ENCODE measurements at places on chromosomes 6 and 20.
A peak's percentile ranks its signal among the peaks of the same experiment; 100 is the strongest.

DNA sequence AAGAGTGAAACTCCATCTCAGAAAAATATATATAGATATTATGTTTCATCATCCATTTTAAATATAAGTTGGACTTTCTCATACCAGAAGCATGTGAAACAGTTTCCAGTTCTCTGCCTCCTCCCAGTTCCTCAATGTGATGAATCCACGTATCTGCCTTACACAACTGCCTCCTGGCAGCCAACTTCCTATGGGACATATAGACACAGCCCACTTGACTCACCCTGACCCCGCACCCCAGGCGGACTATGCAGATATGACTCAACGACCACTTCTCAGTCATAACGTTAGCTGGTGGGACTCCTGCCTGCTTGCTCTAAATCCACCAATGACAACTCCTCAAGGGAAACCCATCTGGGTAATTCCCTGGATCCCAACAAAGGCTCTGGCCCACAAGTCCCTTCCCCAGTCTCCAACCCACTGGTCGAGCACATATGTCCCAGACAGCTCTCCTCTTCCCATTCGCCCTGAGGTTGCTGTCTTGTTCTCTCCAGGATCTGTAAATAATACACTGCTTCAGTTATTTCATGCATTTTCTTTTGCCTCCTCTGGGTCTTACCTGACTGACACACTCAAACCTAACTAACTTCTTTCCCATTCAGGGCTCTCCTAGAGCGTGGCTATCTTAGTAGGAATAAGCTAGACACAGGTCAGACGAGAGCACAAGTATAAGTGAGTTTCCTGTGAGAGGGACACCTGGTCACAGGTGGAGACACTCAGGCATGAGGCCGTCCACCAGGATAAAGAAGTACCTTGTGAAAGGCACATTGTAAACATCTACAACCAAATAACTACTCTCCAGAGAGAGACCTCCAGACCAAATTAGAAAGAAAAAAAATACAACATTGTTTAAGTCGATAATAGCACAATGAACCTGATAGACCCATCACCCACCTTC is 548.5 kb downstream of the CD83 start:
- DNase-seq: no peak

- DNase-seq: no peak
These were observed 22.4 kb downstream of the SASH1 start for GRCh38 chr6:148365041-148365440.

DNA sequence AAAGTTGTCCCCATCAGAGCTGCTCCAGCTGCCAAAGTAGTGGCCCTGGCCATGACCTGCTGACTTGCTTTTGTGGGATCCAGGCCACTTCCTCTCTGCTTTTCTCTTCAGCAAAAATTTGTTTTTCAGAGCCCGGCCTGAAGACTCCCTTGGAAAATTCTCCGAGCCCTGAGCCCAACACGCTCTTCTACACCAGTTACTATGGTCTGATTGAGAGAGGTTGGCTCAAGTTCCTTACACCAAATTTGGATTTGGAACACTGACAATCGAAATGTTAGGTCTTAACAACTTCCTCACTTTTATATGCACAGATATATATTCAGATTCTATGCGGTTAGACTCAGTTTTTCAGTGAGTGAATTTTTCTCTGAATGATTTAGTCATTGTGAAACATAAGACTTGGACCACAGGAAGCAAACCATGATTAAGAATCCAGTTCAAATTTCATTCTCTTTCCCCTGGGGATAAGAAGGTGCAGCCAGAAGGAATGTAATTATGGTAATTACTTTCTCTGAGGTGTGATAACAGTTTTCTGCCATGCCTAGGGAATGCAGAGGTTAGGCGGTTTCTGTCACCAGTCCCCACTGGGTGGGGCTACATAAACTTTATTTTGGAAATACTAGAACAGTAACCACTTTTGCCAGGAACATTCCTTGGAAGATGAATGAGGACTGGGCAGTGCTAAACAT is 365.2 kb downstream of the SYNE1 start:
- no peak for DNase-seq

- DNase-seq: no peak
These were observed 38.3 kb upstream of the CD2AP start for GRCh38 chr6:47439348-47439668.

- DNase-seq: no peak
These were observed 427.2 kb downstream of the C6orf118 start for GRCh38 chr6:164882236-164882635.

GRCh38 chr6:33731035-33731434 is 15.7 kb downstream of the IP6K3 start:
- no peak for DNase-seq

GRCh38 chr6:76612954-76613353 is 540.5 kb upstream of the IMPG1 start:
- no peak for DNase-seq

DNA sequence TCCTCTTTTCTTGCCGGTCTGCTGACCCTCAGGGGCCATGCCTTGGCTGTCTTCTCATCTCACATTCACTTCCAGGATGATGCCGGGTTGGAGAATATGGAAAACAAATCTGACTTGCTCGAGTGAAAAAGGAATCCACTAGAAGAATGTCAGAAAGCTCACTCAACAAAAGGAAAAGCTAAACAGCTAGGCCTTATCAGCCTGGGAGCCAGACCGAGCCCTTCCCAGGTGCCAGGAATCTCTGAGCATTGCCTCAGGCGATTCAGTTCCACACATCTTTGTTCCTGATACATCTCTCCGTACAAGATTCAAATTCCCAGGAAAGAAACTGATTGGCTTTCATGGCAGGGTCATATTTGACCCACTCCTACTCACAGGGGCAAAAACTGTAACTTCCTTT is 9.2 kb upstream of the OSER1 start:
- DNase-seq: no peak

- DNase-seq: no peak
These were observed 44.2 kb downstream of the MOXD1 start for GRCh38 chr6:132357120-132357519.

DNA sequence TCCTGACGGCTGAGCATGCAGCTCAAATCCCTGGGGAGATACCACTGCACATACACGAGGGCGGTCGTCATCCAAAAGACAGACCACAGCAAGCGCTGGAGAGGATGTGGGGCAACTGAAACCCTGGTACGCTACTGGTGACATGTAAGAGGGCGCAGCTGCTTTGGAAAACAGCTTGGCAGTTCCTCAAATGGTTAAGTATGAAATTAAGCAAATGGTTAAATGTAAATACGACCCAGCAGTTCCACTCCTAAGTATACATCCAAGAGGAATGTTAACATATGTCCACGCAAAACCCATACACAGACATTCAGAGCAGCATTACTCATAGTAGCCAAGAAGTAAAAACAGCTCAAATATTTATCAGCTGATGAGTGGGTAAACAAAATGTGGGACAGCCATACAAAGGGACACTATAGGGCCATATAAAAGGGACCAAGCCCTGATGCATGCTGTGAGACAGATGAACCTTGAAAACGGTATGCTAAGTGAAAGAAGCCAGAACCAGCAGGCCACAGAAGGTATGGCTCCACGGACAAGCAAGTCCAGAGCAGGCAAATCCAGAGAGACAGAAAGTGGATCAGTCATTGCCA is 38.5 kb downstream of the RIPOR3 start:
- no peak for DNase-seq

GRCh38 chr6:117687021-117687648 is 11.9 kb downstream of the NUS1 start:
- DNase-seq: no peak

GRCh38 chr20:6045566-6045965 is 8.3 kb downstream of the LRRN4 start:
- DNase-seq: no peak

GRCh38 chr6:82589509-82590206 is 226.0 kb downstream of the TPBG start:
- DNase-seq: no peak

DNA sequence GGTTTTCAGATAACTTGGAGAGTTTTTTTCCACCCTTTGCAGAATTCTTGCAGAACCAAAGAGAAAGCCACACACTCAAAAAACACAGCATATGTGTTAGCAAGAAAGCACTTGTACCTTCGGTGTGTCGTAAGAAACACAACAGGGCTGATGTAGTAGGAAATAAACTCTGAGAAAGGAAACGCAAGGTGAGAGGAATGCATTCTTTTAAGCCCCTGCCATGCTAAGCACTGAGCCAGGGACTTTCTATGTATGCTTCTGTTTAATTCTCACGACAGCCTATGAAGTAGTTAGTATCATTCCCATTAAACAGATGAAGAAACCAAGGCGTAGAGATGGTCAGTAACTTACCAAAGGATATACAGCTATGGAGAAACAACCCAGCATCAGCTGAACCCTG is 23.1 kb downstream of the NEDD9 start:
- no peak for DNase-seq

DNA sequence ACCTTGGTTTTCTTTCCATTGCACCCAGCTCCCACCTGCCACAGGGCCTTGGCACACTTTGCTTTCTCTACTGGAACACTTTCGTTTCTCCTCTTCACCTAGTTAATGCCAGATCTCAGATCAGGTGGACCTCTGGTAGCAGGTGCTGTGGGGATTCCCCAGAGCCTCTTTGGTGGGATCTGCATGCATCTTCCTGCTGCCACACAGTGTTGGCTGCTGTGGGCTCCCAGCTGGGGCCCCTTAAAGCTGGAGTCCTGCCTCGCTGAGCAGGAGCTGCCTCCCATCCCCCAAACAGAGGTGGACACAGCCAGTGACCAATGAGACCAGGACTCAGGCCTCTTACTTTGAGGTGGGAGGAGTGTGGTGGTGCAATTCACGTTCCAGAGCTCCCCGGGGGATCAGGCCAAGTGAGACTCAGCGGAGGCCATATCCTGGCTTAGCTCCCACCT is 28.4 kb downstream of the CEBPB start:
- no peak for DNase-seq

GRCh38 chr6:20919677-20920385 is 385.6 kb downstream of the CDKAL1 start:
- no peak for DNase-seq

DNA sequence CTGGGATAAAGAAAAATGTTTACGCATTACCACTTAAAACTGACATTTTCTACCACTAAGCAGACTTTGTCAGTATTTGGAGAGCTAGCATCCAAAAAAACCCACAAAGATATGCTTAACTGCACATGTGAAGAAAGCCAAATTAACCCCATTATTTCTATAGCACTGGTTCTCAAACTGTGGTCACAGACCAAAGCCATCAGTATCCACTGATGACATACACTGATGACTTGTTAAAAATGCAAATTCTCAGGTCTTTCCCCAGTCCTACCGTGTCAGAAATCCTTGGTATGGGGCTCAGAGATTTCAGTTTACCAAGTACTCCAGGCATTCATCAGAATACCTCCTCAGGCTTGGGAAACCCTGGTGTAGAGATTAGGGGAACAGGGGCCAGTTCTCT is 230.2 kb downstream of the PTPRK start:
- DNase-seq: no peak

DNA sequence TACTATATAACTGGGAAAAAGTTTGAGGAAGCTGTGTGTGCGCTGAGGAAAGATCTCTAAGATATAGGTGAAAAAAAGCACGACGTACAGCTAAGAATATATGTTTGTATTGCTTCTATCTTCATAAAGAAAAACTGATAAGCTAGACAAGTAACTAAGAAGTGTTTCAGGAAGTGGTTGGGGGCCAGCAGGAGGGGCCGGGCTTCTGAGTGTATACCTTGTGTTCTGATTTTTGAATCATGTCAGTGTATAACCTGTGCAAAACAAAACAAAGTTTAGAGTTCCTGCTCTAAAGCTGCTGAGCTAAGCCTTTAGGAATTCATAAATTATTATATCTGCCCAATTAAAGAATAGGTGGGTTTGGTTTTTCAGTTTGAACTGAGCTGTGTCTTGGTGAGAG is 7.9 kb upstream of the OSER1 start:
- DNase-seq: no peak

- DNase-seq: no peak
These were observed 14.6 kb downstream of the CD40 start for GRCh38 chr20:46132705-46133120.

DNA sequence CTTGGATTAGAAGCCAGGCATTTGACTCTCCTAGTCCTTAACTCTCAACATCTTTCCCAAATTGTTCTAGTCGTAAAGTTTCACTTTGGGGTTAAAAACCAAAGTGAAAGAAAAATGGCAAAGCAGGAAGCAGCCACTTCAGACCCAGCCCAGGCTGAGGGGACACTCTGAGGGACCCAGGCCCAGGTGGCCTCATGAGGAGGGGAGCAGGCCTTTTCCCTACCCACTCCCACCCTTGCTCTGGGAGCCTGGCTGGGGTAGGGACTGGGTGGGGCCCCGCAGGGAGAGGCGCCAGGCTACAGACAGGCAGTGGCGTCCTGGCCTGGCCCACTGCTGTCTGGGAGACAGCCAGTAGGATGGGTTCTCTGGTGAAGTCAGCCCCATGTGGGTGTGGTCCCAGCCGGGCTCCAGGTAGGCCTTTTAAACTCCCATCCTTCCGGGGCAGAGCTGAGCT is 68.7 kb upstream of the MYL9 start:
- DNase-seq: no peak

GRCh38 chr6:43174263-43175112 is 3.4 kb downstream of the SRF start:
- DNase-seq: peak; percentile 81

GRCh38 chr20:50916257-50916656 is 15.0 kb downstream of the ADNP start:
- DNase-seq: no peak
